ENCODE measurements at places on chromosomes 5 and 9. TPM values are rescaled to one million over a fixed set of nuclear protein-coding genes. Genes with fewer than 3 reads are reported as not detected.

The NXNL2 gene
- 6.9 TPM for total RNA-seq

The MLANA gene
- total RNA-seq: not detected

The GIN1 gene
- 1.4 TPM for total RNA-seq

The SLC6A3 gene
- not detected for total RNA-seq

The PCDHGA11 gene
- total RNA-seq: not detected

The HINT1 gene
- 195 TPM for total RNA-seq

The TAS2R1 gene
- not detected for total RNA-seq

The IFNK gene
- not detected for total RNA-seq

The CATSPER3 gene
- 1.1 TPM for total RNA-seq

The UBTD2 gene
- total RNA-seq: 31.8 TPM

The ENG gene
- total RNA-seq: 2.1 TPM

The SPINK13 gene
- 0.14 TPM for total RNA-seq

The LCN10 gene
- total RNA-seq: not detected

The SPATA6L gene
- total RNA-seq: 0.20 TPM

The HMMR gene
- total RNA-seq: 74.1 TPM

The PCDHA7 gene
- not detected for total RNA-seq

The BTNL3 gene
- total RNA-seq: not detected

The LCN15 gene
- total RNA-seq: not detected

The EQTN gene
- total RNA-seq: not detected

The PIP5K1B gene
- total RNA-seq: not detected

The CDH18 gene
- not detected for total RNA-seq

Data from Caki2 (cell line).